Transverse colon (tissue), 4 donors: ENCODE measurements at places on chromosomes 13 and 19.
A peak's percentile ranks its signal among the peaks of the same experiment; 100 is the strongest.

DNA sequence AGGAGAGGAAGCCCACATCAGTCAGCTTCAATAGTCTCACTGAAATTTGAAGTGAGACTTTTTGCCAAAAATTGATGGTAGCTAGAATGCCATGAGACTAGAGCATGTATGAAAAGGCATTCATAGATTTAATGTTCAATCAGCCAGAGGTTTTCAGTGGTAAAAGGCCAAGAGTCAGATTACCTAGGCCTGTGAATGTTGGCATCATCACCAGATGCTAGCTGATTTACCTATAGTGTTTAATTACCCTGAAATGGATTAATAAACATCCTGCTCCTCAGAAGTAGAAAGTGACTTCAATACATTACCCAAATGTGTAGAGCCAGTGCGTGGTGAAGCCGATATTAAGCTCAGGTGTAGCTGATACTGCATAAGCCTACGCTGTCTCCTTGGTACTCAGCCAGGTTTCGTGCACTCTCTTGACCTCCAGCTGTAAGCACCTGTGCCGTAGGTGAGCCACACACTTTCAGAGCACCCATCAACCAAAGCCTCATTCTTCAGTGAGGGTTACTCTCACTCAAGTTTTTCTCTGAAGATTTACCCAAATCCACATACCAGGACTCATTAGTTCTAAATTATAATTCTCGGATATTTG lies 1140.3 kb upstream of the SLC10A2 start:
- H3K36me3 ChIP-seq = no peaks in the 10 kb centered on the region
- DNase-seq = no peak
- no peak overlapping the region for H3K4me3 ChIP-seq
- H3K27me3 ChIP-seq = no peaks in the 10 kb centered on the region
- H3K27ac ChIP-seq = no peak overlapping the region
- H3K4me1 ChIP-seq = no peaks in the 10 kb centered on the region

DNA sequence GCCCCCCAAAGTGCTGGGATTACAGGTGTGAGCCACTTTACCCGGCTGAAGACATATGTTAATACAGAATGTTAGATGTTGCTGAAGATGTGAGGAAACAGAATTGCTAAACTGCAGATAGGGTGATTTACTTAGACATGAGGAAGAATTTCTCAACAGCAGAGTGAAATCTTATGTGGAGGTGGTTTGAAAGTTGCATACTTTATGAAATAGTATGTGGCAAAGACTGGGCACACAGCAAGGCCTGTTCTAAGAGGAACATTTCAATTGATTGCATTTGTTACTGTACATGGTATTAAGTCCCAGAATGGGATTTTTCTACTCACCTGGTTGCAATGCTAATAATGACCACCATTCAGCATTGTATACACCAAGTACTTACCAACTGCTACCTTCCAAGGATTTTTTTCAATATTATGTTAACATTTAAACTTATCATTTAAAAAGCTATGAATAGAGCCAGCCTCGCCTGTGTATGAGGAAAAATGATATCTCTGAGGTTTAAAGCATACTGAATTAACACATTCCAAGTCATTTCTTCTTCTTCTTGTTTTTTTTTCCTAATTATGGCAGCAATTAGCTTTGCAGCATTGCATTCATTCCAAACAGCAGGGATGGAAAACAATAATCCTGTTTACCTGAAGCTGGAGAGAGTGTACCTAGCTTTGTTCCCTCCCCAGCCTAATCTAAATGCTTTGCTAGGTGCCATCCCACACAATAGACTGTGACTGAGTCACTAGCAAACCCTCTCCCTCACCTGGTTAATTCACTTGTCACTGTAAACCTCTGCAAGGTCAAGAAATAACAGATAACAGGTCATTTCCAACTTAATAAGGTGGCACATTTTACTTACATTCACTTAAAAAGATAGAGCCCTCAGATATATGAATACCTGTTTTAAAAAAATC lies 19.4 kb upstream of the KLF5 start:
- no peaks in the 10 kb centered on the region for H3K27me3 ChIP-seq
- no peaks in the 10 kb centered on the region for H3K36me3 ChIP-seq
- no peak overlapping the region for H3K4me3 ChIP-seq
- DNase-seq = no peak
- peak overlapping the region; percentile 79 for H3K27ac ChIP-seq
- H3K4me1 ChIP-seq = peaks cover 24% of the 10 kb centered on the region

GRCh38 chr19:15475611-15476010 lies 3.7 kb downstream of the PGLYRP2 start:
- H3K27me3 ChIP-seq = peaks cover 17% of the 10 kb centered on the region
- no peak overlapping the region for H3K4me3 ChIP-seq
- H3K36me3 ChIP-seq = no peaks in the 10 kb centered on the region
- H3K4me1 ChIP-seq = no peaks in the 10 kb centered on the region
- no peak overlapping the region for H3K27ac ChIP-seq

DNA sequence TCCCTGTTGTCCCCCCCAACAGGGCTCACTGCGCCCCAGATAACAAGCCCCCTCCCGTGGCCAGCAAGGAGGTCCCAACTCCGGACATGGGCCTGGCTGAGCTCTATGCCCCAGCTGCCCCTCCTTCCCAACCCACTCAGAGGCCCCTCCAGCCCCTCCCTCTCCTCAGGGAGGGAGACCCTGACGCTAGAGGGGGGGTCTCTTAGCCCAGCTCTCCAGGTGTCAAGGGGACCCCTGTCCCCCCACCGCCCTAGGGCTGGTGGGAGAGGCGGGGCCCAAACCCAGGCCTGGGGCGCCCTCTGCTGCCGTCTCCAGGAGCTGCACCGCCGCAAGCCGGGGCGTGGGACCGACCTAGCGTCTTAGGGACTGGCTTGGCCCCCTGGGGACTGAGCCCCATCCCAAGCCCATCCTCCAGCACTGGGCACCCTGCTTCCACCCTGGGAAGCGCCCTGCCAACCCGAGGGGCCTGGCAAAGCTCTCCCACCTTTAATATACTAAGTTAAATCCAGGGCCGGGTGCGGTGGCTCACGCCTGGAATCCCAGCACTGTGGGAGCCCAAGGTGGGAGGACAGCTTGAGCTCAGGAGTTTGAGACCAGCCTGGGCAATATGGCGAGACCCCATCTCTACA lies 1.4 kb downstream of the GRIN3B start:
- H3K4me3 ChIP-seq = no peak overlapping the region
- H3K4me1 ChIP-seq = peaks cover 7% of the 10 kb centered on the region
- H3K27ac ChIP-seq = no peak overlapping the region
- H3K36me3 ChIP-seq = no peaks in the 10 kb centered on the region
- DNase-seq = peak; percentile 65
- peaks cover 68% of the 10 kb centered on the region for H3K27me3 ChIP-seq

DNA sequence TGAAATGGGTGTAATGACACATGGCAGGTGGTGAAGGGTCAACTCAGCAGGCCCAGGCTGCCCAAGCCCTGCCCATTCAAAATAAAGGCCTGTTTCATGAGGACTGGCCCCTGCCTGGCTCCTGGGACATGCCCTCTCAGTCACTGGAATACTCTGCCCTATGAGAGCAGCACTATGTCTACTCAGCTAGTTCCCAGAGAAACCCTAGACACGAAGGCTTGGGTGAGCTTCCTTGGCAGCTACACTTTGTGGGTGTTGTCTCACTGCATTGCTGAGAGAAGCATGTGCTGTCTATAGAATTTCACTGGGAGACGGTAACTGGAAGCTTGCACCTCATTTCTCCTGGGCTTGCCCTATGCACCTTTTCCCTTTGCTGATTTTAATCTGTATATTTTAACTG lies 752.8 kb downstream of the LIG4 start:
- H3K4me1 ChIP-seq = no peaks in the 10 kb centered on the region
- H3K36me3 ChIP-seq = no peaks in the 10 kb centered on the region
- no peak for DNase-seq
- no peak overlapping the region for H3K4me3 ChIP-seq
- H3K27ac ChIP-seq = no peak overlapping the region
- no peaks in the 10 kb centered on the region for H3K27me3 ChIP-seq

GRCh38 chr19:39865953-39866352 lies 19.8 kb upstream of the FBL start:
- H3K36me3 ChIP-seq = no peaks in the 10 kb centered on the region
- H3K27ac ChIP-seq = no peak overlapping the region
- no peaks in the 10 kb centered on the region for H3K27me3 ChIP-seq
- DNase-seq = no peak
- no peaks in the 10 kb centered on the region for H3K4me1 ChIP-seq

- no peaks in the 10 kb centered on the region for H3K4me1 ChIP-seq
- no peak for DNase-seq
- H3K4me3 ChIP-seq = no peak overlapping the region
Observed at GRCh38 chr13:73242515-73243015, 183.8 kb downstream of the KLF5 start.

- peaks cover 5% of the 10 kb centered on the region for H3K36me3 ChIP-seq
- peak overlapping the region; percentile 95 for H3K4me3 ChIP-seq
- H3K27ac ChIP-seq = peak overlapping the region; percentile 91
- no peak for DNase-seq
- H3K27me3 ChIP-seq = no peaks in the 10 kb centered on the region
- no peaks in the 10 kb centered on the region for H3K4me1 ChIP-seq
Observed at GRCh38 chr13:73061876-73062275, 3.1 kb downstream of the KLF5 start.
